ENCODE measurements at places on chromosomes 6 and 20.

DNA sequence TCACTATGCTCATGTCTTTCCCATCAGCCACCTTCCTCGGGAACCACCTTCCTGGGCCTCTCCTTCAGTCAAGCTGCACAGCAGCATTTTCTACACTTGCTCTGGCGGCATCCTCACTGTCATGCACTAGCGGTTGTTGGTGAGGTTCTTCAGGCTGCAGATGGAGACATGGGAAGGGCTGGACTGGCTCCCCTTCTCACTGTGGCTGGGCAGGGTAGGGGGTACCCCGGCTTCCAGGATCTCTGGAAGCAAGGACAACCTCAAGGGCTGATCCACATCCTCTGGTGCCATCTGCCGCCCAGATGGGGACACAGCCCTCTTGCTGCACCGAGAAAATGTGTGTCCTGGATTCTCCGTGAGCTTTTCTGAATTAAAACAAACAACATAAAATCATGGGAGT lies 180.1 kb upstream of the RNF24 start:
- DNase-seq = no peak

- DNase-seq = no peak
Observed at GRCh38 chr6:46452312-46452917, 38.8 kb downstream of the RCAN2 start.

DNA sequence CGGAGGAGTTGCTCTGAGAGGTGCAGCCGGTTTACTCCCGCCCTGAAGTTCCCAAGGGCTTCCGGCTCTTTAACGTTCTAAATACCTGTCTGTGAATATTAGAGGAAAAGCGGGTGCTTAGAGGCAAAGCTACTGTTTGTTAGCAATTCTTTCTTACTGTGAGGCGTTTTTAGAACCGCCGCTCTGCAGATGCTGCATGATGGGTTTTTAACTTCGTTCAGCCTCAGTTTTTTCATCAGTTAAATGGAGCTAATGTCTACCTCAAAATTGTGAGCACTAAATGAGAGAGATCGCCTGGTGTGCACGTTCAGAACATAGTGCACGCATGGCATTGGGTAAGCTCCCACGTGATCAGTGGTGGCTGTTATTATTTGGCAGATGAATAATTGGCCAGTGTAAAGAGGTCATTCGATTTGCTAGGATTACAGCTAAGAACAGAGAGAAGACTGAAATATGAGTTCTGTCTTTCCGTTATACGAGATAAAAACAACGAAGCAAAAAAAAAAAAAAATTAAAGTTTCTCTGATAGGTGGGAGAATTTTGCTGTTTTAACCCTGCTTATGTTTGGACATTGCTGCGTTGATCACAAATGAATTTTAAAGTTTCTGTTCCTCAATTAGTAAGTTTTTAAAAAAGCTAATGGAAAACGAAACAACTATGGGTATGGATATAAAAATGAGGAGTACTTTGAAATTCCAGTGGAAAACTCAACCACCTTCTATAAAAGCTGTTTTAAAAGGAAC lies 660 bp upstream of the TFB1M start:
- DNase-seq = peak; percentile 71

- no peak for DNase-seq
Observed at GRCh38 chr6:159756508-159756907, 5.3 kb upstream of the ACAT2 start.

DNA sequence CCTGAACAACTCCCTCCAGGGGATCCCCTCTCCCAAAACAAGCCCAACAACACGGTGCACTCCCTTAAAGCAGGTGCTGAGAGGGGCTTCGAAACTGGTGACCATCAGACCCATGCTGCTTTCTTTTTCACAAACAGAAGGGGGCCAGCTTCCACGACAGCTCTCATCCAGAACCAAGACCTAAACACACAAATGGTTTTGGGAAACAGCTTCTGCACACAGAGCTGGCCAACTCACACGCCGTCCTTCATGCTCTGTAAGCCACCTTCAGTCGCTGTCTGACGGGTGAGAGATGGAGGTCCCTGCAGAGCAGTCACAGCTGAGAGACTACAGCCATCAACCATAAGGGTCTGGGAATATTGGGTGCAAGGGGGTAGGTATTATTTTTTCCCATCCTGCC lies 76.3 kb downstream of the ZMYND8 start:
- no peak for DNase-seq

GRCh38 chr6:111837641-111838500 lies 35.4 kb downstream of the FYN start:
- peak; percentile 77 for DNase-seq

- no peak for DNase-seq
Observed at GRCh38 chr20:63536241-63536977, 767 bp downstream of the PTK6 start.

GRCh38 chr6:135325624-135326424 lies 144.7 kb downstream of the MYB start:
- no peak for DNase-seq

GRCh38 chr6:136341967-136342366 lies 52.3 kb upstream of the BCLAF1 start:
- no peak for DNase-seq

DNA sequence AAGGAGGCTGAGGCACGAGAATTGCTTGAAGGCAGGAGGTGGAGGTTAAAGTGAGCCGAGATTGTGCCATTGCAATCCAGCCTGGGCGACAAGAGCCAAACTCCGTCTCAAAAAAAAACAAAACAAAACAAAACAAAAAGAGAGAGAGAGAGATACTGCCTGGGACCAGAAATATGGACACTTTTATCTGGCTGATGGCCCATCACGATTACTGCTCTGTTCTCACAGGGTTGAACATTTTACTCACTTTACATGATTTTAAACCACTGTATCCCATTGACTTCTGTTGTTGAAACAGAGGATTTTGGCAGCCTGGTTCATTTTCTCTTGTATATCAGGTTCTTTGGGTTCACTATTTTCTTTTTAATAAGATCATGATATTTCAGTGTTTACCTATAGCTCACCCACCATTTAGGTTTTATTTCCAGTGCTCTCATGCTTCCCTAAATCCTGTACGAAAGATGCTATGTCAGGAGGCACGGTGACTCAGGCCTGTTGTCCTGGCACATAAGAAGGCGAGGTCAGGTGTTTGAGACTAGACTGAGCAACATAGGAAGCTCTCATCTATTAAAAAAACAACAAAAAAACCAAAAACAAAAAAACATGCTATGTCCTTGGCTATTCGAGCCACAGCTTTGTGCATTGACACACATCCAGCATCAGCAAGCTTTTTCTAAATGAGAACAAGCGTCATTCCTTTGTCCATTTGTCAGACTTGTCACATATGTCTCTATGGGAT lies 34.5 kb upstream of the RREB1 start:
- no peak for DNase-seq

DNA sequence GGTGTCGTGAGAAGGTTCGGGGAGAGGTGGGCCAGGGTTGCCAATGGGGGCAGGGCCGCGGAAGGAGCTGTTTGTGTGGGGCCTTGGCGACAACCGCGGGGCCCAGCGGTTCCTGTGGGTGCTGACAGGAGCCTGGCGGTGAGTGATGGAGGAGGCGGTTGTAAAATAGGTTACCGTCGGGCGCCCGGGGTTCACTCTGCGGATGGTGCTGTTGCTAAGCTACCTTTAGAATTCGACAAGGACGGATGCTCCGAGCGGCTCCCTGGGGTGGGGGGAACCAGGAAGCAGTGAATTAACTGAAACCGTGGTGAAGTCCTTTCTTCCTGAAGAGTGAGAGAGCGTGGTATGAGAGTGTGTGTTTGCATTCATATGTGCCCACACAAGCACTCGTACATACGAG lies 61.7 kb downstream of the CDH22 start:
- DNase-seq = no peak

DNA sequence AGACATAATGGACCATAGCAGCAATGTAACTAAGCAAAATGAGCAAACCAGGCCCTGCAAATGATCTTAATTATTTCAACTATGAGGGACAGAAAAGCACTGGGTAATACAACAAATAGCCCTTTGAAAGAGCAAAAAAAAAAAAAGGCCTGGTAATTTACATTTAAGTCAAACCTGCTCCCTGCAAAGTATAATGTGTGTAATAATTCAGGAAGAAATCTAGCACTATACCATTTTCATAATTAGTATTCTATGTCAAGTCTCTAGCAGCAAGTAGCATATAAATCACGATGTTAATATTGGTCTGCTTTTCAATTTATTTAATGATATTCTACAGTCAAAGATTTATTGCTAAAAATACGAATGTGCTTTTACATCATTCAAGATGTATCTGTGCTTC lies 489.6 kb downstream of the BMP2 start:
- no peak for DNase-seq

GRCh38 chr6:53874964-53875363 lies 80.2 kb downstream of the LRRC1 start:
- no peak for DNase-seq

DNA sequence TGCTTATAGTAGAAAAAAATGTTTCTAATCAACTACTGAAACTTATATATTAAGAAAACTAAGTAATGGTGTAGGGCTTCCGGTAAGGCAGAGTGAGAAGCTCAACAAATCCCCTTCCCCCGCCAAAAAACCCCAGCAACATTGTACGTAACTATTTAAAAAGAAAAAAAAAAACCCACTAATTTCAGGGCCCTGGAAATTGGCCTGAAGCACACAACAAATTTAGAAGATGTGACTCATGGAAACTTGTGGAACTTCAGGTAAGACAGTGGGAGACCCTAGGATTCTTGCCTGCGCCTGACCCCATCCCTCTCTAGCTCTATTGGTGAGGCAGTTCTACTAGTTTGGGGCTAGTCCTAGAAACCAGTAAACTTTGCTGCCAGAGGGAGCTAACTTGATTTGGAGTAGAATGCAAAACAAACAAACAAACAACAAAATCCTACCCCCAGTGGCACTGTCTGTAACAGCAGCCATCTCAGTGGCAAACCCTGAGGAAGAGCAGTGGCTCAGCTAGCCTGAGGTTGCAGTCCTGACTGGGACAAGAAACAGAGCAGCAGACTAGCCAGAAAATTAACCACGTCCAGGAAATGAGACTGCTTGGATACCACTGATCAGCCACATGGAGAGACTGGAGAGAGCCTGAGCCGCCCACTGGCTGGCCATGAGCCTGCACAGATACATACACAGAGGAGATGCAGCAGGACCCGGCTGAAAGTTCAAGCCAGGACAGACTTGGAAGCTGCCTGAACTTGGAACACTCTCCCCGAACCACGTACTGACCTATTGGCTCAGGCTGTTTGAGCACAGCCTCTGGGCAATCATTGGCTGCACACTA lies 135.1 kb downstream of the TBXT start:
- DNase-seq = no peak

DNA sequence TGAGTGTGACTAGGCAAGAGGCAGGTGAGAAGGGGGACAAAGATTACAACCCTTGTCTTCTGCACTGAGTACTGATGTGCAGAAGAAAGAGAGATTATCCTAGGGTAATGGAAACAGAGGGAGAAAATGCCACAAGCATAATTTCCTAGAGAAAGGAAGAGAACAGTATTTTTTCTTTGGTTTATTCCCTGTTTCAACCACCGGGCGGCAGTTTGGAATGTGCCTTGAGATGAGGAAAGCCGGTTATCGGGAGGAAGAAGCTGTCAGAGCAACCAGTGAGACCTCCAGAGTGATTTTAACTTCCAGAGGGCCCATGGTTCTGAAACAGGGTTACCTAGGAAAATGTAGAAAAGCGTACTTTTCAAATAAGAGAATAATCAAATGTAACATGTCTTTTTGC lies 121.4 kb downstream of the REV3L start:
- no peak for DNase-seq

GRCh38 chr6:101845621-101846020 lies 452.1 kb downstream of the GRIK2 start:
- no peak for DNase-seq

DNA sequence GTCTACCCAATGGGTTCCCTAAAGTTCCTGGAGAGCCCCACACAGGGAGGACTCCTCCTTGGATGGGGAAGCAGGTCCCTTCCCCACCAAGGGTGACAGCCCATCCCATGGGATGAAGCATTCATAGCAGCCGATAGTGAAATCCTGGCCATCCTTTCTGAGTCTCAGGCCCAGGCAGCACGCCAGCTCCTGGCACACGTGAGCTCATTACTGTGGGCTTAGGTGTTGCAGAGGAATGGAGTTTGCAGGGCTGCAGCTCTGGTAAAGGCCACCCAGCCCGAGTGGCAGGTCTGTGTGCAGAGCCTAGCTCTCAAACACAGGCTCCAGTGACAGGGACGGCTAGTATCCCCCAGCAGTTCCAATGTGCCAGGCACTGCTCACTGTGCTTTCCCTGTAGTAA lies 31.0 kb downstream of the SIRPA start:
- no peak for DNase-seq

DNA sequence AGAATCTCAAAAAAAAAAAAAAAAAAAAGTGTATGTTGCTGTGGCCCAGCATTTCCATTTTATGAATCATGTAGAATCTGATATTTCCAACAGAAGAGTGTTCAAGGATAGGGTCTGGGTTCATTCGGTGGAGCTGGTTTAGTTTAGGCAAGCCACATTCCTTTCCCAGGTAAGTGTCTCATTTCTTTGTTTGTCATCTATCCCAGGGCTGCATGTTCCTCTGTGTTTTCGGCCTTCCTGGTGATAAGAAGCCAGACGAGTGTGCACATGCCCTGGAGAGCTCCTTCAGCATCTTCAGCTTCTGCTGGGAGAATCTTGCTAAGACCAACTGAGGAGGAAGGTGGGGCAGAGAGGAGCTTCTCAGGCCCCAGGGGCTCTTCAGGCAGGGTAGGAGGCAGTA lies 38.2 kb downstream of the NFYA start:
- no peak for DNase-seq

DNA sequence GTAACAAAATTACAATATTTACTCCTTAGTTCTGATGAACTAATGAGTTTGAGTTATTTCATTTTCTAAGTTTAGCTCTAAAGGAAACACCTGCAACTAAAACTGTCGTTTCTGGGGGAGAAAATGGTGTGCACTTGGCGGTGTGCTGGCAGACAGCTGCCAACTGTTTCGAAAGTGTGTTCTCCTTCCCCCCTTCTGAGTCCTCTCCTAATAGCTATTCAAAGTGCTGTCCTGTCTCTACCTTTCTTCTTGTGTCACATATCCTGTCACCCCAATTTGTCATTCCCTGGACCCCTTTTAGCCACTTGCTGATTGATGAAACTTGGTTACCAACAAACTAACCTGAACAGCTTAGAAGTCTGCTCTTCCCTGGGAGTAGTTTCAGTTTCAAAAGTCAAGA lies 4.9 kb upstream of the UBE2J1 start:
- DNase-seq = no peak

GRCh38 chr6:80156221-80156620 lies 49.8 kb downstream of the BCKDHB start:
- DNase-seq = no peak

- DNase-seq = no peak
Observed at GRCh38 chr6:7848229-7848628, 62.4 kb downstream of the TXNDC5 start.

DNA sequence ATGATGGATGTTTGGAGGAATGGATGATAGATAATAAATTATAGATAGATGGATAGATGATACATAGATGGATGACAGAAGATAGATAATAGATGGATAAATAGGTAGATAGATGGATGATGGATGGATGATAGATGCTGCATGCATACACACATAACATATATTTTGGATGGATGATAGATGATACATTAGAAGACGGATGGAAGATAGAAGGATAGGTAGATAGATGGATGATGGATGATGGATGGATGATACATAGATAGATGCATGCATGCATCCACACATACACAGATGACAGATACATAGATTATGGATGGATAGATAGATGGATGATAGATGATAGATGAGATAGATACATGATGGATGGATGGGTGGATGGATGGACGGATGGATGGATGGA lies 387.8 kb downstream of the TAF4 start:
- DNase-seq = no peak

GRCh38 chr20:58309591-58310290 lies at the start of gene RAB22A:
TSS of gene RAB22A (plus strand) at chr20:58309715. CDS start at chr20:58309977, 262 bp downstream.
- peak; percentile 80 for DNase-seq

Data from stimulated activated CD4-positive, alpha-beta T cell treated with anti-CD3 and anti-CD28 coated beads, Interleukin-4, amount 100 ng/mL, for 24 hours (primary cell).